Stimulated activated CD4-positive, alpha-beta T cell treated with anti-CD3 and anti-CD28 coated beads, Interleukin-15, amount 100 ng/mL, for 1 hour (primary cell): ENCODE measurements at places on chromosomes 6 and 20.

GRCh38 chr6:147400968-147401367 is 107.5 kb upstream of the SAMD5 start:
- DNase-seq, result no peak

DNA sequence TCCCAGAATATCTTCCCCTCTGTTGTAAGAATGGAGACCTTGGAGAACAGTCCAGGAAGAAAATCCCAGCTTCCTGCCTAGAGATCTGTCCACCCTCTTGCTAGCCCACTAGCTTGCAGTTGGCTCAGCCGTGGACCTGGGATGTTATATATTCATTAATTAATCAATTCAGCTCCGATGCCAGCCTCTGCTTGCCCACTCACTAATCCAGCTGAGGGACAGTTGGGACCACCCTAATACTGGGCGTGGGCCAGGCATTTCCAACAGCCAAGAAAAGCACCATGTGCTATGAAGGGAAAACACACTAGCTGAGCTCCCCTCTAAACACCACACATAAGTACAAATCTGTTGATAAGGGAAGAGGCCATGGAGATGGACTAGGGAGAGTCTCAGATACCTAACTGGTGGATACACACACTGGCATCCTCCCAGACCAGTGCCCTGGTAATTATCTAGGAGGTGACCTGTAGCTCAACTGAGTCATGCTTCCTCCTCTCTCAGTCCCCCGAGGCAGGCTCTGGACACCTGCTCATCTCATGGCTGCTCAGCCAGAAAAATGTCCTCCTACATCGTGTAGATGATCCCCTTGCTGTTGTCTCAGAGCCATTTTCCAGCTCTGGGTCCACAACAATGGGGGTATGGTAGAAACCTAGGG is 78.9 kb downstream of the ANKRD60 start:
- DNase-seq, result no peak

GRCh38 chr6:17879184-17879583 is 108.3 kb downstream of the KIF13A start:
- DNase-seq, result no peak

GRCh38 chr20:51797357-51798025 is 4.8 kb downstream of the SALL4 start:
- no peak for DNase-seq

DNA sequence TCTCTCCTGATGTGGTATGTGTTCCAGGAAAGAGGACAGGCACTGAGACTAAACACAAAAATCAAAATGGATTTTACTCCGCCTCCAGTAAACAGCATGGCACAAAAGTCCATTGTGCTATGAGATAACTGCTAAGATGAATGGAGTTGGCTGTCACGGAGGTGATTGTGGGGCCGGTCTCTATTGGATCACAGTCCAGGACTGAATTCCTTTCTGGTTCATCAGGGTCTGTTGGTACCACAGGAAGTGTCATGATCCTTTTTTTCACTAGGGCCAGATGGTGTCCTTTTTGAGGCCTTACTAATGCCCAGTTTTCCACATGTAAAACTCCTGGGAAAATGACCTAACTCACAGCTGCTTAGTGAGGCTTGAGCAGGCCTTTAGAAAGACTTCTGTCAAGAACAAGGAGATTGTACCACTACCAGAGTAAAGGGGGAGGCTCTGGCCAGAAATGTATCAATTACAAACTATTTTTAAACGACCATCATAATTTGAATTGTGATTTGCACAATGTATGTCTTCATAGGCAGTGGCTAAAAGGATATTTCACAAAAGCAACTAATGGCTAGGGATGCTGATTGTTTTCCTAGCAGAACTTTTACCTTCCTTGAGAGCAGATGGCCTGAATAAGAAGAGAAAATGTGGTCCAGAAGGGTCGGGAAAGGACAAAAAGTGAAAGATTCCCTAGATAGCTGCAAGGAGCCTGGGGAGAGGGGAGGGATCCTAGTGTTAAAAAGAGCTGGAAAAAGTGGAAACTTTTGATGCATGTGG is 192.2 kb upstream of the POU3F2 start:
- no peak for DNase-seq

GRCh38 chr6:147874322-147874721 is 365.8 kb downstream of the SAMD5 start:
- DNase-seq, result no peak
